ENCODE measurements at places on chromosomes 6 and 20.

DNA sequence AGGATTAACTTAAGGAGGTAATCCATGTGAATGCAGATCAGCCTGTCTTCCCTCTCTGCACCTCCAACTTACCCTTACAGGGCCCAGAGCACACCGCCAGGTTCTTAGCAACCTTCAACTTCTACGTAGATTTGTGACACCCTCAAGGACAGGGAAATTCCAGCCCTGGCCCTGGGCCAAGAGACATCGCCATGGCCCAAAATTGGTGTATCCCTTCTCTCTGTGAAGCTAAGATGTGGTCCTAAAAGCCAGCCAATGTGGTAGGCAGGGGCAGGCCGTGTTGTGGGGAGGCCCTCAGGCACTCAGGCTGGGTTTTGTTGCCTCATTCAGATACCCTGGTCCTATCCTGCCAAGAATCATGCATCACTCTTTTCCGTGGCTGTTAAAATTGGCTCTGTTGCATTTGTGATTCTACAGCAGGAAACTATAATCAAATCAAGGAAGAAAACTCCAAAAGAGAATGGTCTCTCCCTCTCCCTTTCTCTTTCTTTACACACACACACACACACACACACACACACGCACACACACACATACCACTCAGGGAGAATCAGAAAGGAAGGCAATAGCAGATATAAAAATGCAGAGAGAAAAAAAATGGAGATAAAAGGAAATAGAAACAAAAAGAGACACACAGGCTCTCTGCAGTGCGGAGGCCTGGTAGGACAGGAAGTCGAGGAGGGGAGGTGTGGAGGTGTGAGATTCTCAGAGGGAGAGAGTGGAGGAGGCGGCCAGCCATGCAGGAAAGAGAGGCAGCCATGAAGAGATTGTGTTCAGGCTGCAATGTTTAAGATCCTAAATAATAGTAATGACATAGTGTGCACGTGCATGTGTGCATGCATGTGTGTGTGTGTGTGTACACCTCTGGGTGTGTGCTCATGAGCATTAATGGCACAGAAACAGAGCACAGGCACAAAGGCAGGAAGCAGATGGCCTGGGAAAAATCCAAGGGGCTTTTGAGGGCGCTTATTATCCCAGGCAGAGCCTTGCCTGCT is 201.8 kb upstream of the LRFN2 start:
- peak; percentile 37 for DNase-seq

DNA sequence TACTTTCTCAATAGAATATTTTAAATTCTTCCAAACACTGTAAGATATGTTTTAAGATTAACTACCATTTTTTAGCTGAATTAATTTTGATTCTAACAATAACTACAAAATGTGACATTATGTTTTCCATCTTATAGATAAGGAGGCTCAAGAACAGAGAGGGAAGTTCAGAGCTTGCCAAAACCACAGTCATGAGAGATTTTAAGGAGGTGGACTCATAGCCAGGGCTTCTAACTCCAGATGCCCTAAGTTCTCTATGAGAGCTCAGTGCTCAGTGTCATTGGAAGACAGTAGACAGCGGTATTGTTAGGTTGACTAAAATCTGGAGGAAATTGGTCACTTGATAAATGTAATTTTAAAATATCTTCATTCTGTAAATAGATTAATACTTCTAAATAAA is 144.2 kb downstream of the PACRG start:
- no peak for DNase-seq

DNA sequence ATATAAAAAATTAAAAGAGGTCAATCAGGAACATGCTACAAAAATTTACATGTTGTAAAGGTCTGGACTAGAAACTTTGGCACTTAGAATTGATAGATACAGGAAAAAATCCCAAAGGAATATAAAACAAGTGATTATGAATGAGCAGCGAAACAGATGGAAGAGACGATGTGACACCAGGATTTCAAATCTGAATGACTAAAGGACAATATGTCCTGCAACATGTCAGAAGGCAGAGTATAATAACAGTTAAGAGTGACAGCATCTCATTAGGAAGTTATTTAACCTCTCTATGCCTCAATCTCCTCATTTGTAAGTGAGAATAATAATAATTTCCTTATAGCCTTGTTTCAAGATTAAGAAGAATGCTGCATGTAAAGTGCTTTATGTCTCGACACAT is 50.3 kb downstream of the FRK start:
- DNase-seq = no peak

GRCh38 chr20:53769041-53769440 is 175.4 kb upstream of the ZNF217 start:
- no peak for DNase-seq

DNA sequence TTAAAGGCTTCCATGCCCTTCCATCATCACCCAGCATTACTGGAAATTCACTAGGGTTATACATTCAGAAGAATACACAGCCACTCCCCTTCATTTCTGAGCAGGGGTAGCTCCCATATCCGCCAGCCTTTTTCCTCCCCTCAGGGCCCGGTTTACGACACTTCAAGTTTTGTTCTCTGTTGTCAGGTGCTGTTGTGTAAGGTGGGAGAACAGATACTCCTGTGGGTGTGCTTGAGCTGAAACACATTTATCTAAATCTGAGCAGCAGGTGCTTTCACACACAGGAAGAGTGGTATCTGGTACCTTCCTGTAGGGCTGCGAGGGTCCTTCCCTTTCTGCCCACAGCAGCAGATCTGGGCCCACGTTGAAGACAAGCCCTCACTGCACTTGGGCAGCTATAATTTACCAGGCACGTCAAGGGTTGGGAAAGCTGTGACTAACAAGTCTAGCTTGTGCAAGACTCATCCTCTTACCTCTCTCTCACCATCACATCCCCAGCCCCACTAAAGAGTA is 215.8 kb upstream of the RREB1 start:
- no peak for DNase-seq

DNA sequence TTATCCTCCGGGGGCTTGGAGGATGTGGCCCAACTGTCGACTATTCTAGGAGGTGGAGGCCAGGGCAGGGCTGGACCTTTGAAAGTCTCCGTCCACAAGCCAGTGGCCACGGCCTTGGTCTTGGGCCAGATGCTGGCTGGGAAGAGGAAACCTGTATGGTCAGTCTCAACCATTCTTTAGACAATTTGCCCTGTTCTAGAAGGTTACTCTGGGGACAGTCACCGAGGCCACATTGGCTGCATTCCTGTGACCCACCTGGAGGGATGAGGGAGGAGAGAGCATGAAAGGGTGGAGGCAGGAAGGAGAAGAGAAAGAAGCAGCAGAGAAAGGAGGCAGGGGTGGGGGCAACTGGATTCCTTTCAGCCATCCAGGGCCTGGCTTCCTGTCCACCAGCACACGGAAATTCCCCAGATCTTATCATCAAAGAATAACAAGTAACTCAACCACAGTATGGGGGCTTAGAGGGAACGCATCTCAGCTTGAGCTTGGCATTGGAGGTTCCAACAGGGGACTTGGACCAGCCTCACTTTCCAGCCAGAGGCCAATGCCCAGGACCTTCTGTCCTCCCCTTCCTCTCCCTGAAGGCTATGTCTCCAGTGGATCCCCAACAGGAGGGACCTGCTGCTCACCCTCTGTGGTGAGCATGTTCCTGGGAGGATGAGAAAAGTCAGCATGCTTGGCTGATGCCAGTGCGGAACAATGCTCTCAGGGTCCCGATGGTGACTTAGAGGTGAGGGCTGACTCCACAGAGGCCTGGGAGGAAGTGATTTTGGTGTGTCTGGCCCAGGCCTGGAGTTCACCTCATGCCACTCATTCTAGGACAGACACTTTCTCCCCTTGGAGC is 30.4 kb downstream of the TGM2 start:
- no peak for DNase-seq

DNA sequence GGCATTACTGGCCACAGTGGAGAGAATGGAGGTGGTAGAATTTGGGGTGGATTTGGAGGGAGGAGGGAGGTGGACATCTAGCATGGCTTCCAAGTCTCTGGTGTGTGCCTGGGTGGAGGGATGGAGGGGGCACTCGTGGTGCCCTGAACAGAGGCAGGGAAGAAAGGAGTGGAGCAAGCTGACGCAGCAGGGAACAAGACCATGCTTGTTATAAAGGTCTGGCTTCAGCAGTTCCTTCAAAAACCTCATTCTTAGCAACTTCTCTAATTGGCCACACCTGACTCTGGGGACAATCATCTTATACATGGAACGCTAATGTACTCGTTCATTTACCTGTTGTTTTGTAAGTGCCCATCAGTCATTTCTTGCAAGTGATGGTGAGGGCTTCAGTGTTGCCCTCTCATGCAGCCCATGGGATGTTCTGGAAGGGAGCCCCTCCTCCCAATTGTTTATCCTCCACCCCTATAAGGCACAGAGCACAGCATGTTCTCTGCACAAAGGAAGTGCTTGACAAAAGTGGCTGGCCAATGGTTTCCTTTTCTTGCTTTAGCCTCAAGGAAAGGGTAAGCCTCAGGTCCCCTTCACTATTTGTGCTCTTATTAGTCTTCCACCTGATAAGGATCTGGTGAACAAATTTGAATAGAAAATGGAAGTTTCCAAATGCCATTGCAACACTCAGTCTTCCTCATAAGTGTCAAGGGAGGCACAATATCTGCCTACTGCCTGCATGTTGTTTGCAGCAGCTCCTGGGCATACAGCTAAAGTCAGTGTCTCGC is 39.3 kb downstream of the GFOD1 start:
- DNase-seq = no peak

DNA sequence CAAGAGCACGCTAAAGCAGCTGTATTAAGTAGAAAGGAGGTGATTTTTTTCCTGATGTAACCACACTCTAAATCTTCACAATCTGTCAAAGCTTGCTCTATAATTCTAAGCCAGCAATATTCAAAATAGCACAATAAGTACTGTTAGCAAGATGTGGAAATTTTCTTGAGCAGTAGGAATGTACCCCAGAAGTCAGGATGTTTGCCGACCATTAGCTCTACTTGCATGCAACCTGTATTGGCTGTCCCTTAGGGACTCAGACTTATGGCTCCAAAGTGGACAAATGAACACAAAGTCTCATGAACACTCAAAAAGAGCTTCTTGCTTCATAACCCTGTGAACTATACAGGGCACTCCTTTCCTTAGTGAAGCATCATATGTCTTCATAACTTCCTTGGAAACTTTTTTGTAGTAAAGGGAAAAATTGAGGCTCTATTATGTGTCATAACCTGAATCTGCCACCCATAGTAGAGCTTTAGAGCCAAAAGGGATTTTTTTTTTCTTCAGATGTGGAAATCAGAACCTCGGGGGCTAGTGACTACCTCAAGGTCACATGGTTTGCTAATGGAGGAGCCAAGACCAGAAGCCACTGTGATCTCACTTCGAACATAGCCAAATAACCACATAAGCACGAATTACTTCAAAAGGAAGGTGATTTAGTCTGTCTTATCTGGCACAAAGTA is 54.5 kb downstream of the ADGRG6 start:
- no peak for DNase-seq

DNA sequence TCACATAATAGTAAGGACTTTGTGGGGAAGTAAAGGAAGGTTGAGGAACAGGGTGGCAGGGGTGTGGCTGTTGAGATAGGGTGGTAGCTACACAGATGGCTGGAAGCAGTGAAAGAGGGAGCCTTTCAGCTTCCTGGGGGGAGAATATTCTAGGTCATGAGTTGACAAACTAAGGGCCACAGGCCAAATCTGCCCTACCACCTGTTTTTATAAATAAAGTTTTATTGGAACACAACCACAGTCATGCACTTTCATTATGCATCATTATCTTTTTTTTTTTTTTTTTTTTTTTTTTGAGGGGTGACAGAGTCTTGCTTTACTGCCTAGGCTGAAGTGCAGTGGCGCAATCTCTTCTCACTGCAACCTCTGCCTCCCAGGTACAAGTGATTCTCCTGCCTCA is 243.1 kb downstream of the NFATC2 start:
- no peak for DNase-seq

GRCh38 chr20:53052380-53052779 is 80.2 kb downstream of the TSHZ2 start:
- no peak for DNase-seq

DNA sequence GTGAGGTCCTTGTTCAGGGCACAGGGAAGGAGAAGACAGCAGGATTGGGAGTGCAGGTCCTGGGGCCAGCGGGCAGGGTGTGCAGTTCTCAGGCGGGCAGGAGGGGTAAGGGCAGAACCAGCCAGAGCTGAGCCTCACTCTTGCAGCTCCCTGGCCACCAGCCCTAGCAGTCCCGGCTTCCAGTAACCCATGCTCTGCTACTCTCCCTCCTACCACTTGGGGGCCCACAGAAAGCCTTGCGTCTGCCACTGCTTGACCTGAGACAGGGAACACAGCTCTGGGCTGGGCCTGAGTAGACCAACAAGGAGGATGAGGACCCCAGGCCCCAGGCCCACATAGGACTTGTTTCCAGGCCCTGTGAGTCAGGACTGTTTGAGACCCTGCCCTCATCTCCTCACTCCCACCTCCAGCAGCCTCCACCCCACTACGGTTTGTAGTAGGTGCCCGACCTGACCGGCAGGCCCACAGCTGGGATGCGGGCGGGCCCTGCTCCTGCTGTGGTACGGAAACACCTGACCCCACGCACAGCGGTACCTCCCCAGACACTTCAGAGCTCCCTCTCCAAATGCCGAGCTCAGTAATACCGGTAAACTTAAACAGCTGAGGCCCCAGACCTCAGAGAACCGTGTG is 39.2 kb downstream of the KCNK5 start:
- no peak for DNase-seq

- no peak for DNase-seq
Measured at GRCh38 chr6:32329141-32329540, 42.6 kb downstream of the TSBP1 start.

- DNase-seq = peak; percentile 96
Measured at GRCh38 chr20:33443512-33444239, at the start of gene SNTA1. Gene SNTA1, minus strand, starts transcription at chr20:33443763. Its CDS starts 143 bp downstream, at chr20:33443620.

- no peak for DNase-seq
Measured at GRCh38 chr20:16810216-16810615, 62.1 kb downstream of the OTOR start.

GRCh38 chr6:72414657-72415056 is 207.2 kb upstream of the KCNQ5 start:
- DNase-seq = no peak

DNA sequence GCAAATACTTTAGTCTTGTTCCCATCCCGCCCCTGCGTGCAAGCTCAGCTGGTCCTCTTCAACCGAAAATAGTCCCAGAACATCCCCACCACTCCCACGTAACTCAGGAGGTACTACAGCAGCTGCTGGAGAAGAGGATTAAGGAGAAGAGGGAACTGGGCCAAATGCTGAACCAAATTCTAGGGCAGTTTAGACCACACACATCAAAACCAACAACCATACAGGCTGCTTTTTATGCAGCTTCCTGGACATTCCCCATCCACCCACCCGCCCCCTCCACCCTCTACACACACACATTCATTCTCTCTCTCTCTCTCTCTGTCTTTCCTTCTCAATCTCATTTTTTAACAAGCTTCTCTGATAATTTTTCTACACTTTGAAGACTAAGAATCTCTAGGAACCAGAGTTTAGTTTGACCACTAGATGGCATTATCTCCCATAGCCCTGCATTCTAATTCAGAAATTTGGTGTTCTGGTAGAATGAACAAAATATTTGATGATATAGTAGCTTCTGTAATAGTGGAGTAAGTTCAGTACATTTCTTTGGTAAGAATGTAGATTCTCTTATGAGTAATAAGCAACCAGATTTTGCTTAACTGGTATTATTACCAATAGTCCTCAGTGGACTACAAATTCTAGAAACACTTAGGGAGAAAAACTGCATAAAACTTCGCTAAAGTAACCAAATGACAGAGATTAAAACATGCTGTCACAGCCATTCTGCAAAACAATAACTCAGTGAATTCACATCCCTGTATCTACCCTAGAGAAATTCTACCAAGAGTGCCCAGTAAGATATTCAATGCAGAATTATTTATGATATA is 52.1 kb upstream of the BEND6 start:
- no peak for DNase-seq

Data from CD4-positive, alpha-beta T cell treated with Interleukin-6 for 4 hours (primary cell).